Stimulated activated CD4-positive, alpha-beta T cell treated with anti-CD3 and anti-CD28 coated beads, Interleukin-2, amount 100 ng/mL, for 24 hours (primary cell): ENCODE measurements at places on chromosomes 5 and 9.
A peak's percentile ranks its signal among the peaks of the same experiment; 100 is the strongest.

- no peak for DNase-seq
Observed at GRCh38 chr9:37732086-37732741, 21.4 kb upstream of the TRMT10B start.

DNA sequence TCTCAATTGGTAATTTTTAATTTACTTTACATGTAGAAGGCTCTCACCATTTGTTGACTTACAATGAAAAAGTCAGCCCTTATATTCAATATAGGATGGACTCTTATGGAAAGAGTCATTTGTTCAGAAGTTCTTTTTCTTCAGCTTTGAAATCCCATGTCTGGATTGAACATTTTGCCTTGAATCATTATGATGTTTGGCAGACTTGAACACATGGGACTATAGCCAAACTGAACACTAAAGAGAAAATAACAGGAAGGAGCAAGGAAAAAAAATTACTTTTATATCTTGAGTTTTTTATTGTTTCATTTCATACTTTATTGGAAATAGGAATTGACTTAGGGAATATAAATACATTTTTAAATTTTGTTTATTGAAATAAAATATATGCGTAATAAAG lies 1503.0 kb downstream of the EFNA5 start:
- DNase-seq, result no peak

- DNase-seq, result no peak
Observed at GRCh38 chr9:76415154-76415553, 20.9 kb upstream of the RFK start.

DNA sequence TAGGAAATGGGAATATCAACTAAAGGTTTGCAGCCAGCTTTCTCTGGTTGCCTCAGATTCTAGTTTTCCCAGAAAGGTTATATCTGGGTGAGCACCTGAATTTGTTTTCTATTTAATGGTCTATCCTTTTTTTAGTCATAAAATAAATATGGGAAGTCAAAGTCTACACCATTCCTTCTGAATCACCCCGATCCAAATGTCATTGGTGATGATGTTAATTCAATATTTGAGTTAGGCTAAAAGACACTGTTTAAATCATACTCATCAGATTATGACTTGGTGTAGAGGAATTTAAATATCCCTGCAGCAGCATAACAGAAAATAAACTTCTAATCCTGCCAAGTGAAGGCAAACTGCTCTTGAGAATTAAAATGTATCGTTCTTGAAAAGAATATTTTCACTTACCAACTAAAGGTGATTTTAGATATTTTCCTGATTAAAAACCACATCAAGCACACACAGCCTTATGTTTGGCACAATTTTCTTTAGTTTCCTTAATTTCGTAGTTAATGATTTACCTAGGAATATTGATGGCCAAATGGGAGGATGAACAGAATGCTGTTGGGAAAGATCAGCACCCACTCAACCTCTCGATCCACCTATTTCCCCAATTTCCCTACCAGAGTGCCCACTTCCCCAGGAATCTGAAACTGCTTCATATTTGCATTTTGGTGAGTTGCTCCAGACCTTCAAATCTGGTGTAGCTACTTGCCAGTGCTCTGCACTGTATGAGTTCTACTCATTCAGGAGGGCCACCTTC lies 103.1 kb upstream of the TSLP start:
- DNase-seq, result no peak

- no peak for DNase-seq
Observed at GRCh38 chr5:30918171-30918570, 275.3 kb upstream of the CDH6 start.

- DNase-seq, result no peak
Observed at GRCh38 chr9:69223605-69224004, 49.5 kb downstream of the TJP2 start.

DNA sequence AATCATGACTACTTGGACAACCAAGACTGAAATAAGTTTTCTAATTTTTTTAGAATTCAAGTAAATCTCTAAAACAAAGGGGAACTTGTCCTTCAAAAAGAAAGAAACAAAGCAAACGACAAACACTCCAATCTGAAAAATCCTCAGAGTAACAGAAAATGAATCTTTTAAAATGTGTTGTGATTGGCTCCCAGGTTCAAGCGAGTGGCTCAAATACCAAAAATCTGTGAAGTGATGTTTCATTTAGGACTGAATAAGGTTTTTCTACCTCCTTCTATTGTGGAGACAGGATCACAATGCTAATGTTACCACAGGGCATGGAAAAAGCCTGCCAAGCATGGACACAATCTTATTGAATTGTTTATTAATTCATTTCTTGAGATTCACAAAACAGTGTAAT lies 415.7 kb downstream of the RAB3C start:
- DNase-seq, result no peak

DNA sequence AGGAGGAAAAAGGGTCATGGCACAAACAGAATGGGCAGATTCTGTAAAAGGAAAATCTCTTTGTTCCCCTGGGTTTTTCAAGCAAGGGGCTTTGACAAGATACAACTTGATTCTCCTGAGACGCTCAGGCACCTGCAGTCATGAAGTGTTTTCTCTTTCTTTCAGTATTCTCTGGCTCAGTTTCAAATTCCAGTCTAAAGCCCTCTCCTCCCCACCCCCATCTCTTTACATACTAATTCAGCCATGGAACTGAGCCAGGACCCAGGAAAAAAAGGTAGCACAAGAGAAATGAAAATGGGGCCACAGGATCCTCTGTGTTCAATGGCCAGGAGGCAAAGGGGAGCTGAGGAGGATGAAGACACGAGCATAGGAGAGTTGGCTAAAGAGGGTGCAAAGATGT lies 408.4 kb downstream of the SPOCK1 start:
- no peak for DNase-seq

GRCh38 chr5:14143546-14143840 lies 351 bp downstream of the TRIO start:
- peak; percentile 1 for DNase-seq

GRCh38 chr9:104740621-104741020 lies 6.9 kb upstream of the NIPSNAP3A start:
- DNase-seq, result no peak

- no peak for DNase-seq
Observed at GRCh38 chr9:130104491-130105193, 50.9 kb downstream of the GPR107 start.

DNA sequence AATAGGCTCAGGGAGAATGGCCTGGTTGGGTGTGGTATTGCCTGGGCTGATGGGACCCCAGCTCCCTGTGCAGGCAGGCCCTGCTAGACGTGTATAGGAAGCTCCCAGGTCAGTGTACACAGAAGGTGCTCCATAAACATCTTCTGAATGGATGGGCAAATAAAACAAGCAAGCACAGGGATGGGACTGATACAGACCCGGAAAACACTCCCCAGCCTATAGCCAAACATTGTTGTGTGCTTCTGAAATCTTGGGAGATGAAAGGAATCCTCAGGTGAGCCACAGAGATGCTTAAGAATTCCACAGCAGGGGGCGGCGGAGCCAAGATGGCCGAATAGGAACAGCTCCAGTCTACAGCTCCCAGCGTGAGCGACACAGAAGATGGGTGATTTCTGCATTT lies 151.8 kb downstream of the ENTREP1 start:
- DNase-seq, result no peak

- DNase-seq, result no peak
Observed at GRCh38 chr5:31574772-31575171, 42.7 kb downstream of the C5orf22 start.

DNA sequence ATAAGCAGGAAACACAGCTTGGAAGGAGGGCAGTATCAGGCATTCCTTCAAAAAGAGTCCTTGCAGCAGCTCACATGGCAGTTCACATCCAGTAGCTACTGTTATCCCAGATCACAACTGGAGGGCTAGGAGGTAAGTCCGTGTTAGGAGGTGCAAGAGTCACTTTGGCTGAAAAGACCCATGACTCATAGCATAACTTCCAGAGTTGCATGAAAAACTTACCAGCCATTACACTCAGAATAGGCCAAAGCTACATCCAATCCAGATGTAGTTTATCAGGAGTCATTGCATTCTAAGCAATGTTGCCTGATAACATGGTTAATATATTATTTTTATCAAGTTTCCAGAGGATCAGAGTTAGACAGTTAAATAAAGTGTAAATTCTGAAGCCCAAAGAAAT lies 1126.4 kb upstream of the SEMA6A start:
- DNase-seq, result no peak

GRCh38 chr9:121983736-121984135 lies 109.4 kb downstream of the TTLL11 start:
- DNase-seq, result no peak

GRCh38 chr9:431701-432100 lies 217.0 kb downstream of the DOCK8 start:
- no peak for DNase-seq

GRCh38 chr9:124260769-124261603 lies 3.2 kb downstream of the NEK6 start:
- no peak for DNase-seq

- DNase-seq, result no peak
Observed at GRCh38 chr9:109476642-109477257, 21.4 kb downstream of the PTPN3 start.

DNA sequence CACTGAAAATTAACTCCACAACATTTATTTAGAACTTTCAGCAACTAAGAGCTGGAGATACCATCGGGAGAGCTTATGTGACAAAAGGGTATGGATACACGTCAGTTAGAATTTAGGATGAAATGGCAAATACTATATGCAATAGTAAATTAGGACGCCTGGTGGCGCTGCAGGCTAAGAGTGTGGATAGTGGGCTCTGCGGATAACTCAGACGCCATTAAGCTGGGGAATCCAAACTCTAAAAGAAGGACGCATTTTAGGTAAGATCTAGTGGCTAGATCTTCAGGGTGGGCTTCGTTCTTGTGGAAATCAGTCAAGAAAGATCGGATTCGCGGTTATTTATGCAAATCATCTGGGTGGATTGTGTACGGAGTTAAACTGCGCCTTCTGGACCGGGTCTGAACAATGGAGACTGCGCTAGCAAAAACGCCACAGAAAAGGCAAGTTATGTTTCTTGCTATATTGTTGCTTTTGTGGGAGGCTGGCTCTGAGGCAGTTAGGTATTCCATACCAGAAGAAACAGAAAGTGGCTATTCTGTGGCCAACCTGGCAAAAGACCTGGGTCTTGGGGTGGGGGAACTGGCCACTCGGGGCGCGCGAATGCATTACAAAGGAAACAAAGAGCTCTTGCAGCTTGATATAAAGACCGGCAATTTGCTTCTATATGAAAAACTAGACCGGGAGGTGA lies at the start of gene PCDHB5:
TSS of gene PCDHB5 (plus strand) at position 177 of the 688 bp plus-strand sequence. CDS start at position 406, 229 bp downstream.
- DNase-seq, result no peak

DNA sequence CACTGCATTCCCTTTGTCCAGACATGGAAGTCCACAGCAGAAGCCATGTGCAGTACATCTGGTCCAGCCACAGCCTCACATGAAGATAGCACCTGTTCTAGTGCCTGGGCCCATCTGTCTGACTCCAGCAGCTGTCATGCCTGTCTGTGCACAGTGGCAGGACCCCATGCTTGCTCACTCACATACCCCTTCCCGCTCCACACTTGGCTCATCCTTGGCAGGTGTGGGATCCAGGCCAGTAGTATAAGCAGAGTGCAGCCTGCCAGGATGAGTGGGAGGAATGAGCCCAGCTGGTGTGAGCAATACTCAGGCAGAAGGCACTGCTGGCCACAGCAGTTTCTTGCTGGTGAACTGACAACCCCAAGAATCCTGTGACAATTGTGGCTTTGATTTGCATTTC lies 168.0 kb downstream of the PRDM9 start:
- no peak for DNase-seq

GRCh38 chr9:127424676-127424999 lies 456 bp downstream of the ZNF79 start:
- peak; percentile 47 for DNase-seq

- DNase-seq, result no peak
Observed at GRCh38 chr5:132381614-132382013, 12.1 kb downstream of the SLC22A5 start.

GRCh38 chr9:26811106-26811505 lies 81.5 kb downstream of the CAAP1 start:
- DNase-seq, result no peak

DNA sequence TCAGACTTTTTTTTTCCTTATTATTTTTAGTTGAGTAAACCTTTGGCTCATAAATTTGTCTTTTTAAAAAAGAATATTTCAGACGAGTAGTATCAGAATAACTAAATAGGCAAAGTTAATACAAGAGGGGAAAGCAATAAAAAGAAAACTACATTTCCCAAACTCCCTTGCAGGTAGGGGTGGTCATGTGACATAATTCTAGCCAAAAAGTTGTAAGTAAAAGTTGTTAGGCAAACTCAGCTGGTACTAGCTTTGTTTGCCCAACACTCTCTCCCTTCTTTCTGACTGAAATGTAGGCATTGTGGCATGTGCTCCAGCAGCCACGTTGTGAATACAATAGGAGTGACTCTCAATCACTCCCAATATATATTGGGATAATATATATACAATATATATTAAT lies 20.9 kb downstream of the GIN1 start:
- no peak for DNase-seq

GRCh38 chr5:76403766-76404222 lies 709 bp downstream of the IQGAP2 start:
- peak; percentile 70 for DNase-seq

GRCh38 chr5:137069358-137069757 lies 429.8 kb downstream of the SPOCK1 start:
- DNase-seq, result no peak

- no peak for DNase-seq
Observed at GRCh38 chr9:71968541-71969090, 57.2 kb downstream of the C9orf85 start.

DNA sequence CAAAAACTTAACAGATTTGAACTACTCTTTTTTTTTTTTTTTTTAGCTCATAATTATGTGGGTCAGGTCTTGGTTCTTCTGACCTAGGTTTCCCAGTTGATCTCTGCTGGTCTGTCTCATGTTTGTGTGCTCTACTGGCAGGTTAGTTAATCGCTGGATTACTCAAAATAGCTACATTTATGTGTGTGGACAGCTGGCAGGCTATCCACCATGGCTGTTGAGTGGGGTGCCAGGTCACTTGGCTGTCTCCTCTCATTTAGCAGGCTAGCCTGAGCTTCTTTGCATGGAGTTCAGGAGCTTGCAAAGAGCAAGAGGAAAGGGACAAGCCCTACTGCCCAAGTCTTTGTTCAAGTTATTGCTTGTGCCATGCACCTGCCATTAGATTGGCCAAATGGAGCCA lies 9.3 kb downstream of the ADCY2 start:
- no peak for DNase-seq

DNA sequence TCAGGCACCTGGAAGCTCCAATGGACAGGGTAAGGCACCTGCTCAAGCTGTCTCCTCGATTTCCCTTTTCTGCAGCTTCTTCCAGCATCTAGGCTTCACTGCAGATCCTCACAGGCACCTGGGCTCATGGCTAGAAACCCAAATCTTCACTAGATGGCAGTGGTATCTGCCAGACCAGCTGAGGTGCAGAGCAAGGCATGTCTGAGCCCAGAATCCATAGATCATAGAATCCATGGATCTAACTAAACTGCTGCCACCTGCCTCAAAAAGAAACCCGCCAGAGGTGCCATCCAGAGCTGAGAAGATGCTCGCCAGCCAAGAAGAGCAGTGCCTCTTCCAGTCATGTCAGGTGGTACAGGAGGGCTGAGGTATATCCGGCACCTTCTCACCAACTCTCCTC lies 6.9 kb downstream of the SHC3 start:
- DNase-seq, result no peak
